ENCODE measurements at places on chromosomes 7 and 10.

- DNase-seq: no peak
Observed at GRCh38 chr10:34339816-34340553, 475.1 kb downstream of the PARD3 start.

DNA sequence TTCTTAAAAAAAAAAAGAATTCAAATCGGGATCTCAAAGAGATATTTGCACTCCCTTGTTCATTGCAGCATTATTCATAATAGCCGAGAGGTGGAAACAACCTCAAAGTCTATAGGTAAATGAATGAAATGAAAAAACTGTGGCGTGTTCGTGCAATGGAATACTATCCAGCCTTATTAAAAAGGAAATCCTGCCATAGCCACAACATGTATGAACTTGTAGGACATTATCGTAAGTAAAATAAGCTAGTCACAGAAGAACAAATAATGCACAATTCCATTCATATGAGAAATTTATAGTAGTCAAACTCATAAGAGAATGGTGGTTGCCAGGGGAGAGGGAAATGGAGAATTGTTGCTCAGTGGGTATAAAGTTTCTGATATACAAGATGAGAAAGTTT, 37.9 kb downstream of the GRK5 start:
- DNase-seq: no peak

DNA sequence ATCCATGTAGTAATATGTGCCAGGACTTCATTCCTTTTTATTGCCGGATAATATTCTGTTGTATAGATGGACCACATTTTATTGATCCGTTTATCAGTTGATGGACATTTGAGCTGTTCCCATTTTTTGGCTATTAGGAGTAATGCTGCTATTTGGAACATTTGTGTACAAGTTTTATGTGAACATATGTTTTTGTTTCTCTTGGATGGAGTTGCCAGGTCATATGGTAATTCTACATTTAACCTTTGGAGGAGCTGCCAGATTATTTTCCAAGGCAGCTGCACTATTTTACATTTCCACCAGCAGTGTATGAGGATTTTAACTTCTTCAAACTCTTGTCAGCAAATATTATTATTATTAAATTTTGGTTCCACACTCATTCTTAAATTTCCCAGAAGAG, 59.2 kb downstream of the C10orf90 start:
- DNase-seq: no peak

- DNase-seq: no peak
Observed at GRCh38 chr7:97771576-97771975, 39.7 kb downstream of the TAC1 start.

DNA sequence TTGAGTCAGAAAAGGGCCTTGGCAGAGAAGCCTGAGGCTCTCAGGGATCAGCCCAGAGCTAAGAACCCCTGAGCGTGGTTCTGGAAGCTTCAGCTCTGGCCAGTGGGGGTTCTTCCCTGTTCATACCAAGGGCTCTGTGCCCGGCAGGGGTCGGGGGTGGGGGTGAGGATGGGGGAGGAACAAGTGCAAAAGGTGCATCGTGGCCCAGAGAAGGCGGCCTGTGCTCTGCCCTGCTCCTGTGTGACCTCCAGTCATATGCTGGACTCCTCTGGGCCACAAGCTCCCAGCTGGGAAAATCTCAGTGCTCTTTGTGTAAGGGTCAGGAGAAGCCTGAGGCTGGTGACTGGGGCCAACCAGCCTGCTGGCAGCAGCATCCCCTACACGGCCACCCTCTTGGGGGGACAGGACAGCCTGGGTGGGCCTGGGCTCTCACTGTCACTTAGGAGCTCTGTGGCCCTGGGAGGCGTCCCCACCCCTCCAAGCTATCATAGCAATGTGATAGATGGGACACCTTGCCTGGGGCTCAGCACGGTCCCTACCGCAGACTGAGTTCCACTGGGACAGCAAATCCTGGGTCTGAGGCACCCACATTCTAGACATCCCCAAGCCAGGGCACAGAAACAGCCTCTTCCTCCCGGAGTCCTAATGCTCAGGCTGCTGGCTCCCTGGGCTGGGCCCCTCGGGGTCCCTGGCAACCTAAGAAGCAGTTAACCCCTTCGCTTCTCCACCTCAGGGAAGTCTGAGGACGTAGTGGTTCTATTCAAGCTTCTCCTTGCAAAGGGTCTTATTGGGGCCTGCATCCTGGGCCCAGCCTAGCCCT, 2.5 kb downstream of the MMRN2 start:
- no peak for DNase-seq

DNA sequence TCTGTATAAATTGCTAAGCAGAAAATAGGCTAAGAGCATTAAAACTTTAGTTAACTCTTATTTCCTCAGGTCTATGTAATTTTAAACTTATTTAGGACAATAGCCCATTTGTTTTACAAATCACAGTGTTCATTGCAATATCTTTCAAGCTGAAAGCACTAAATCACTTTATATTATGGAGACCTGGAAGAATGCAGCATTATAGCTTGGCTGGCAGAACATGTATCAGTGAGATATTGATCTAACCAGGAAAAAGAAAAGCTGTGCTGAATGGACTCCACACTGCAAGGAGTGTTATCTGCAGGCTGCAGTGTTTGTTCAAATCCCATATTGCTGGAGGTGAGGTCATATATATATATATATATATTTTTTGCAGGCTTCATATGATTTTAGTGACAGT, 517.5 kb downstream of the NRG3 start:
- DNase-seq: no peak

DNA sequence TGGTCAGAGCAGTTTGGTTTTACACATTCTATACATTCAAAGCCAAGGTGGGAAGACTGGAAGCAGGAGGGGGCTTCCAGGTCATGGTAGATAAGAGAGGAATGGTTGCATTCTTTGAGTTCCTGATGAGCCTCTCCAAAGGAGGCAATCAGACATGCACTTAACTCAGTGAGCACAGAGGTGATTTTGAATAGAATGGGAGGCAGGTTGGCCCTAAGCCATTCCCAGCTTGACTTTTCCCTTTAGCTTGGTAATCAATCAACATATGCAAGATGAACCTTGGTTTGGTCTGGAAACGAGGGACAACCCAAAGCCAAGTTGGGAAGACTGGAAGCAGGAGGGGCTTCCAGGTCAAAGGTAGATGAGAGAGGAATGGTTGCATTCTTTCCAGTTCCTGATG, 31.4 kb downstream of the TCERG1L start:
- no peak for DNase-seq

DNA sequence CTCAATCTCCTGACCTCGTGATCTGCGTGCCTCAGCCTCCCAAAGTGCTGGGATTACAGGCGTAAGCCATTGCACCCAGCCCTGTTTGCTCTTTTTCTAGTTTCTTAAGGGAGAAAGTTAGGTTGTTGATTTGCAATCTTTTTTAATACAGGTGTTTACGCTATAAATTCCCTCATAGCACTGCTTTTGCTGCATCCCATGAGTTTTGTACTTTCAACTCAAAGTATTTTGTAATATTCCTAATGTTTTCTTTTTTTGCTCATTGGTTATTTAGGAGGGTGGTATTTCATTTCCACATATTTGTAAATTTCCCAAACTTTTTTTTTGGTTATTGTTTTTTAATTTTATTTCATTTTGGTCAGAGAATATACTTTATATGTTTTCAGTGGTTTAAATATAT, 11.6 kb downstream of the TPST1 start:
- DNase-seq: no peak
